ENCODE measurements at places on chromosomes 11 and 22.

- DNase-seq = peak; percentile 23
Observed at GRCh38 chr11:12376259-12377081, 901 bp upstream of the PARVA start.

DNA sequence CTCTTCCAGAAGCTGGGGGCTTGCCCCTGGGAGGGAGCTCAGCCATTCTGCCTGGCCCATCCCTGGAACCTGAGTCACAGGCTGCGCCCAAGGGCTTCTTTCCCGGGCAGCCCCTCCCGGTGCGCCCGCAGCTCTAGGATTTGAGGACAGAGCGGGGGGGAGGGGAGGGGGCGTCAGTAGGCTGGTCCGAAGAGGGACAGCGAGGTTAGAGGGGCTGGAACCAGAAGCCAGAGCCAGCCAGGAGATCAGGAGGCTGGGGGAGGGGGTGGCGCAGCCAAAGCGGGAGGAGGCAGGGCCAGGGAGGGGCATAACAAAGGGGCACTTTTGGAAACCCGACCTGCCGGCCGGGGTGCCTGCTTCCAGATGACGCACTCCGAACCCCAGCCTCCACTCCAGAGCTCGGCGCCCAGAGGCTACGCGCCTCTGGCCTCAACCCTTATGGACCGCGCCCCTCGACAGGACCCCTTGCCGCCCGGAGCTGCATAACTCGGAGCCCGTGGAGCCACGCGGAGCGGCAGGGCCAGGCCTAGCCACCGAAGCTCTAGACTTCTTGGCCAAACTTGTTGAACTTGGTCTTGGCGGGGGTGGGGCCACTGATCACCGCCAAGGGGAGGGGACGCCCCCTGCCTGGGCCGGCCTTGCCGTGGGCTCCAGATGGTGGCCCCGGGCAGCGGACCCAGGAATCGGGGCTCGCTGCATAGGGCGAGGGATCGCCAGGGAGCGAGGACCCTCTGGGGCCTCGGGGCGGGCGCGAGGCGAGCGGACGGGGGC lies 744 bp downstream of the PACSIN3 start:
- DNase-seq = no peak

GRCh38 chr22:46246178-46246577 lies 3.9 kb downstream of the CDPF1 start:
- no peak for DNase-seq

GRCh38 chr11:65571940-65572339 lies 398 bp upstream of the FAM89B start:
- DNase-seq = peak; percentile 48

- DNase-seq = peak; percentile 78
Observed at GRCh38 chr11:2122222-2122906, 16.8 kb downstream of the IGF2 start.

DNA sequence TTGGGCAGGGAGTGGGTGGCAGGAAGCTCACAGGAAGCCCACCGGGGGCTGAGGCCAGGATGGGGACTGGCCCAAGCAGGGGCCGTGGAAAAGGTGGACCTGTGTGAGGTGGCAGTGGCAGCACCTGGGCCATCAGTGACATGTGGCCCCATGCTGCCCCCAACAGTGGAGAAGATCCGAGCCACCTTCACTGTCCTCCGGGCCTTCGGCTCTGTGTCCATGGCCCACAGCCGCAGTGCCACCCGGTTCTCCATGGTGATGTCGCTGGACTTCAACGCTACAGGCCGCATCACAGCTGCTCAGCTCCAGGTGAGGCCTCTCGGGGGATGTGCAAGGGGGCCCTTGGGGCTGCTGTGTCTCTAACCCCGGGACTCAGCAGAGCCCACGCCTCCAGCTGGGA lies 37.9 kb downstream of the MYO18B start:
- no peak for DNase-seq

GRCh38 chr11:43427971-43428370 lies 69.3 kb downstream of the TTC17 start:
- DNase-seq = no peak

- no peak for DNase-seq
Observed at GRCh38 chr11:120089036-120090001, 48.6 kb downstream of the TRIM29 start.

DNA sequence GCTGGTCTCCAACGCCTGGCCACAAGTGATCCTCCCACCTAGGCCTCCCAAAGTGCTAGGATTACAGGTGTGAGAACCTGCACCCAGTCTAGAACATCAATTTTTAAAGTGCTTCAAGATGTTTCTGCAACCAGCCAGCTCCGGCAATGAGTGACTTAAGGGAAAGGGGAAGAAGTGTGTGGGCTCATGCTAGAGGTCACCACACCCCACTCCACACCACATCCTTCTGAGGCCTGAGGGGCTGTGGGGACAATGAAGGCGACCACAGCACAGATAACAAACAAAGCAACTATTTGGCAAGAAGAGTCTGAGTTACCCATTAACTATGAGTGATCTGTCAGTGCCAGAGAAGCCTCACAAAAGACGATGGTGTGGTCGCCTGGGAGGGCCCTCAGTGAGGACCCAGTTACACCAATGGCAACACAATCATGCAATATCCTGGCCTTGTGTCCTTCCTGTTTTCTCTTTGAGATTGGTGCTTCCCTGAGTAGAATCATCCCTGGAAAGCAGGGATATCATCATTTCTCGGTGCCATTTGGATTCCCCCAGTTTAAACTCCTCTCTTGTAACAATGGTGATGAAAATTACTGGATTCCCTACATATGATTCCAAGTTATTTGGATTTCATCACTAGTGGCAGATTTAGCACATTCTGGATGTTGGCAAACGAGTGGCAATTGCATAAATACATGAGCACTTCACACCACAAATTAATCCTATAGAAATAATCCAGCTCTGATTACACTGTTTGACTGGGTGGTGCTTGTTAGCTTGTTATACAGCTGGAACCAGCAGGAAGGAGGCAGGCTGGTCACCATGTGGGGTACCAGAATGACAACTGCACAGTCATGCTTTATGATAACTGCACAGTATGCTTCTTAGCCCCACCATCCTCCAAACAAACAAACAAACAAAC lies 18.4 kb downstream of the ABTB2 start:
- DNase-seq = no peak

DNA sequence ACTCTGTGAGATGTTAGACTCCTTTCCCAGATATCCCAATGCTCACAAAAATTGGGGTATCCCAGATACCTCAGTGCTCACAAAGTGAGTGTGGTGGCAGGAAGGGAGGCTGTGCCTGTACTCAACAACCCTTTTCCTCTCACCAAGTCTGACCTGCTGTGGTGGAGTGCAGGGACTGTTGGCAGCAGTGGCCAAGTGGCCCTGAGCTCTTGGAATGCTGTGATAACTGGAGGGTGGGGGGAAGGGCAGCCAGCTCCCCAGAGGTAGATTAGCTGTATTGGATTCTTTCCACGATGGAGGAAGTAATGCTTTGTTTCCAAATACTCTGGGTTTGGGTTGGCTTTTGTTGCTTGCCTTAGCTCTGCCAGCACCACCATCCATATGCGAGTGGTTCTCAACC lies 46.0 kb upstream of the OR9Q1 start:
- no peak for DNase-seq

DNA sequence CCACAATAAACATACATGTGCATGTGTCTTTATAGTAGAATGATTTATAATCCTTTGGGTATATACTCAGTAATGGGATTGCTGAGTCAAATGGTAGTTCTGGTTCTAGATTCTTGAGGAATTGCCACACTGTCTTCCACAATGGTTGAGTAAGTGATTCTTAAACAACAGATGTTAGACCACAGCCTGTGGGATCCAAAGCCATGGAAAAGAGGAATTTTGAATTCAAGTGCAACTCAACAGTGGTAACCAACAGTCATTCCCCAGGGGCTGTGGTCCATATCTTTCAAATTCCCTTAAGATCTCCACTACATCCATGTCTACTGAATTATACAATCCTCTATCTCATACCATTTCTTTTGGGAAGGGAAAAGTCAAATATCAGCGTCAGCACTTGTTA lies 321.5 kb downstream of the LARGE1 start:
- no peak for DNase-seq

GRCh38 chr22:27443306-27443705 lies 358.2 kb downstream of the MN1 start:
- DNase-seq = no peak

- DNase-seq = peak; percentile 54
Observed at GRCh38 chr22:47837703-47838102, 1075.3 kb downstream of the TBC1D22A start.

DNA sequence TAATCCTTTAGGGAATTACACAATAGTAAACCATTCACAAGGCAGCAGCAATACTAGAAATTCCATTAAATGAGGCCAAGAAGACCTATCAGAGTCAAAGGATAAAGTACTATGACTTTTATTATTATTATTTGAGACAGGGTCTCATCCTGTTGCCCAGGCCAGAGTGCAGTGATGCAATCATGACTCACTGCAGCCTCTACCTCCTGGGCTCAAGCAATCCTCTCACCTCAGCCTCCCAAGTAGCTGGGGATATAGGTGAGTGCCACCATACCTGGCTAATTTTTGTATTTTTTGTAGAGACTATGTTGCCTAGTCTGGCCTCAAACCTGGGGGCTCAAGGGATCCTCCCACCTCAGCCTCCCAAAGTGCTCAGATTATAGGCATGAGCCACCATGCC lies 51.8 kb downstream of the TTC28 start:
- no peak for DNase-seq

DNA sequence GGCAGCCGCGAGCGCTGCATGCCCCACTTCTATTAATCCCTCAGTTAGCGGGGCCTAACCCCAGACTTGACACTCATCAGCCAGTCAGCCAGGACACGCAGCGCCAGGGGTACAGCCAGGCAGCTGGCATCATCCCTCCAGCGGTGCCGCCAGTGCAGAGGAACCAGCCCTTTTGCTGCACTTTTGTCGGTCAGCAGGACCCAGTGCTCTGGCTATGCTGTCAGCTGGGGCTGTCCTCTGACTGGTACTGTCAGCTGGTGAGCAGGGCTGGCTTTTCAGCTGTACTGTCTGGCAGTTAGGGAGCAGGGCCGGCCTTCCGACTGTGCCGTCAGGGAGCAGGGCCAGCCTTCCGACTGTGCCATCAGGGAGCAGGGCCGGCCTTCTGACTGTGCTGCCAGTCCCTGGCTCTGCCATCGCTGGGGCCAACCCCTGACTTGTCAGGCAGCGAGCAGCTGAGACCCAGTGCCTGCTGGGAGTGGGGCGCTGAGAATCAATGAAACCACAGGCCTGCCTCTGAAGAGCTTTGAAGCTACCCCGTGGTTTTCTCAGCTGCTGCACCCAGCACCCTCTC lies 115.4 kb downstream of the KIAA1671 start:
- no peak for DNase-seq

- no peak for DNase-seq
Observed at GRCh38 chr22:37804352-37804880, 3.3 kb upstream of the GCAT start.

DNA sequence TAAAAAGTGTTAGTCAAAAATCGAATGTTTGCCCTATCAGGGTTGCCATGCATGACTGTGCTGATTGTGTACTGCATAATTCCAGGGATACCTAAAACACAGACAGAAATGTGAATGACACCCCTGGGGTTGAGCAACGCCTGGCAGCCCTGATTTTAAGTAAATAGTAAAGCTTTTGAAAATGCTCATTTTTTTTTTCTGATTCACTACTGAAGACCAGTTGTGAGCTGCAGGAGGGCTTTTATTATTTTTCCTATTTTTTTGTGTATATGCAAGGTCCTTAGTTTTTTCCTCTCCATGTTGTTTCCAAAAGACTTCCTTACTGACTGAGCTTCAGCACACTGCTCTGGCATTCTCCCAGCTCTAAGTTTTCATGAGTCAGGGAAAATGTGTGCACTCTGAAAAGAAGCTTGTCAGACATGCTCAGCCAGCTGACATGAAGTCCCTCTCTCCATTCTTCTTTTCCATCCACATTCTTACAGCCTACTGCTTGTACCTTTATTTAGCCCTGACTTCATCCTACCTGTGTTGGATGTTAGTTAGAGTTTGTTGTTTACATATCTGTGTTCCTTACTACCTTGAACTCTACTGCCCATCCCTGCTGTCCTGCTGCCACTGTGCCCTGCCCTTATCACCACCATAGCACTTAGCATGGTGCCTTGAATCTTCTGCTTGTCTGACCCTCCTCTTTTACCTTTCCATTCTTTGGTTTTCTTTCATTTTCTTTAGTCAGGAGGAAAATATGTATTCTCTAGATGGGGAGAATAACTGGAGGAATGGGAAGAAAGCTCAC lies 79.5 kb downstream of the HORMAD2 start:
- peak; percentile 44 for DNase-seq

- DNase-seq = no peak
Observed at GRCh38 chr11:60953781-60954180, 1.8 kb upstream of the SLC15A3 start.

- no peak for DNase-seq
Observed at GRCh38 chr11:74162681-74163467, 7.9 kb downstream of the C2CD3 start.

- DNase-seq = no peak
Observed at GRCh38 chr22:22043296-22044078, 60.9 kb upstream of the TOP3B start.

- DNase-seq = no peak
Observed at GRCh38 chr11:272195-272930, 5.8 kb upstream of the NLRP6 start.

GRCh38 chr22:32544953-32545558 lies 70.4 kb downstream of the FBXO7 start:
- DNase-seq = no peak

DNA sequence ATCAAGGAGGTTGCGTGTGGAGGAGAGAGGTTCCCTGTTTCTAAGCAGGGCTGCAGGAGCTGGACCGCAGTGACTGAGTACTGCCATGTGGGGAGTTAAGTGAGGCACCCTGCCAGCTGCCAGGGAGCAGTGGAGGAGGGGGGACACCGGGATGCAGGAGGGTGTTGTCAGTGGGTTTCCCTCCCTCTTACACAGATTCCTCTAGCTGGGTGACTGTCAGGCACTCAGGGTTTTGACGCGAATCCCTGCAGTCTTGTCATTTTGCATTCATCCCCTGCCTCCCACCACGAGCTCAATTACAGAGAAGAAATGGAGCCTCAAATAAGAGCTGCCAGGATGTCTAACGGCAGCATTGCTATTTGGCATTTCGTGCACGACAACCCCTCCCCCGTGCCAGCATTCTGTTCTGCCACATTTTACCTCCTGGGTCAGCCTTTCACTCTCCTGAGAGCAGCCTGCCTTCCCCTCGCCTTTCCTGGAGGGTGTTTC lies 119.8 kb upstream of the SORL1-AS1 start:
- no peak for DNase-seq

GRCh38 chr11:74142624-74143023 lies 28.2 kb downstream of the C2CD3 start:
- no peak for DNase-seq

GRCh38 chr22:36577019-36577418 lies 48.1 kb upstream of the EIF3D start:
- peak; percentile 39 for DNase-seq

DNA sequence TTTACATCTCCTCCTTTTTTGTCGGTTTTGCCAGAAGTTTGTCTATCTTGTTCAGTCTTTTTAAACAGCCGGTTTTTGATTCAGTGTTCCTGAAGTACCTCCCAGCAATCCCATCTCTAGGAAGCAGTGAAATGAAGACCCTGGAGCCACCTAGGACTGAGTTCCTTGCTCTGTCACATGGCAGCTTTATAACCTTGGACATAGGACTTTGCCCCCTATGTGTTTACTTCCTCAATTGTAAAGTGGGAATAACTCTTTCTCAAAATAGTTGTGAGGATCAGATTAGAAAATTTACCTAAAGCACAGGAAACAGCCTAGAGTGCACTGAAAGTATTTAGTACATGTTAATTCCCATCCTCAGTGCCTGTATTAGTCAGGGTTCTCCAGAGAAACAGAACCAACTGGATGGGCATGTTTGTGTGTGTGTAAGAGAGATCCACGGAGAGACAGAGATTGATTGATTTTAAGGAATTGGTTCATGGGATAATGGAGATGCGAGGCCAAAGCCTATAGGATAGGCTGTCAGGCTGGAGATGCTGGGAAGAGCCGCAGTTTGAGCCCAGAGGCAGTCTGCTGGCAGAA lies 20.0 kb downstream of the FAM83F start:
- no peak for DNase-seq

- DNase-seq = no peak
Observed at GRCh38 chr22:43205748-43206508, 19.0 kb upstream of the TTLL12 start.

Measured in H4 (cell line).